ENCODE measurements at places on chromosomes 2 and 18.

DNA sequence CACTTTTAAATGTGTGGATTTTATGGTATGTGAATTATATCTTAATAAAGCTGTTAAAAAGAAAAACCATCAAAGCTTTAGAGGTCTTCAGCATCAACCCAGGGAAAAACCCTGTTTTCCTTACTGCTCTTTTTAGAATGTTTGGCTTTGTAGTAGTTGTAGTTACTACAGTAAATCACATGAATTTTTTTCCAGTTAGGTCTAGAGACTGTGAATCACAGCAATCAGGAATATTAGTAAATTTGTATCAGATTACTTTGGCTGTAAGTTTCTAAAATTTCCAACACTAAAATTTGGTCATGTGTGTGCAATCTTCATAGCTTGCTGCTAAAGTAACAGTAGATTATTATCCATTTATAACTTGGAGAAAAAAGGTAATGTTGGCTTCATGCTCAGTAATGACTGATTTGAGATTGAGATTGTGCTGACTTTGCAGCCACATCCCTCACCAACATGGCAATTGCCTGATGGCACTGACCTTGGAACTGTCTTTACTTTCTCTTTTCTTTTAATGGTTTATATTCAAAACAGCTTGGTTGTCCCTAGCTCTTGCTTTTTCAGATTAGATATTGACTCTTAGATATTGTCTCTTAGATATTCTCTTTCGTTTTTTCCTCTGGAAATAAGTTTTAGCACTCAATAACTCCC lies 41.1 kb downstream of the LCLAT1 start:
- no peak for DNase-seq

DNA sequence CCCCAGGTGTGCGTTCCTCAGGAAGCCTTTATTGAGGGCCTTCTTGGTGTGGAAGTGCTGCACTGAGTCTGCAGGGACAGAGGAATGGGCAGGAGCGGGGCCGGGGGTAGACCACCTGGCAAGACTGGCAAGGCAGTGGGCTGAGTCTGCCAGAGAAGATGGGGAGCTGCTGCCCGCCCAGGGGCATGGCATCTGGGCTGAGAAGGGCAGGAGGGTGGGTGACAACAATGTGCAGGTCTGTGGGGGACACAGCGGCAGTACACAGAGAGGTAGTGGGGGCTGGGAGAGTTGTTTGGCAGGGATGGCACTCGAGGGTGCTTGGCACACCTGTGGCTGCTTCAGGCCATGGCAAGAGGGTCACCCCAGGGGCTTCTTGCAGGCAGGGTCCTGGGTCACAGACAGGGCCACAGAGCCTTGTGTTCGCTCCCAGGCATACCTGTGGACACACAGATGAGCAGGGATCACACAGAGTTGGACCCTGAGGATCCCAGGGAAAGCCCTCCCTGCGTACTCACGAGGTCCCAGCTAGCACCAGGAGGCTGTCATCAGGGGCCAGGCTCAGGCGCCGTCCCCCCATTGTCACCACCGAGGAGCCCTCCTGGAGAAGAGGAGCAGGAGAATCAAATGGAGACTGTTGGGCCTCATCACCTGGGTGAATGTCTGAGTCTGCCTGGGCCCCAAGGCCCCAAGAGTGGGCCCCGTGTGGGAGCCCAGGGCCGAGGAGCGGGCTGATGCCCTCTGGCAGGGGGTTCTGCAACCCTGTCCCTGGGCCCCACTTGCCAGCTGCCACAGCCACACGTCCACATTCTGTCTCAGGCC lies 3.4 kb upstream of the OXER1 start:
- DNase-seq, result no peak

GRCh38 chr2:43223521-43224001 lies 2.8 kb downstream of the ZFP36L2 start:
- peak; percentile 54 for DNase-seq

DNA sequence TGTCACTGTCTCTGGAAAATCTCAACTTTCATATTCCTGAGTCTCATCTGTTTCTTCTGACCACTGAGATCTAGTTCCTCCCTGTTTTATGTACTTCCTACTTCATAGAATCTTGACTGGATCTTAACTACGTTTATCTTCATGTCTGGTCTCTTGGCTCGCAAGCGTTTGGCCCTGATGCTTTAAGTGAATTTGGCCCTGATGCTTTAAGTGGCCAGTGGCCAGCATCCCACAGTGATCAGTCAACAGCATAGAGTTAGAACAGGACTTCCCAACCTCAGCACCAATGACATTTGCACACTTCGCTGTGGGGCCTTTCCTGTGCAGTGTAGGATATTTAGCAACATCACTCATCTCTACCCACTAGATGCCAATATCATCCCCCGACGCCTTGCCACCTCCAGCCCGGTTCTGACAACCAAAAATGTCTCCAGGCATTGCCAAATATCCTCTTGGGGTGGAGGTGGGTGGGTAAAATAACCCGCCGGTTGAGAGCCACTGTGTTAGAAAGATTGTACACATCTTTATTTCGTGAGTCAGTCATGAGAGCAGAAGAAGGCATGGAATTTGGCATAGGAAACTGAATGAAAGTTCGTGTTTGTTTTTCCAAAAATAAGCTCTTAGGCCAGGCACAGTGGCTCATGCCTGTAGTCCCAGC lies 12.2 kb downstream of the TM4SF20 start:
- no peak for DNase-seq

- peak; percentile 32 for DNase-seq
Measured at GRCh38 chr2:194672994-194673393, 984.0 kb upstream of the SLC39A10 start.

DNA sequence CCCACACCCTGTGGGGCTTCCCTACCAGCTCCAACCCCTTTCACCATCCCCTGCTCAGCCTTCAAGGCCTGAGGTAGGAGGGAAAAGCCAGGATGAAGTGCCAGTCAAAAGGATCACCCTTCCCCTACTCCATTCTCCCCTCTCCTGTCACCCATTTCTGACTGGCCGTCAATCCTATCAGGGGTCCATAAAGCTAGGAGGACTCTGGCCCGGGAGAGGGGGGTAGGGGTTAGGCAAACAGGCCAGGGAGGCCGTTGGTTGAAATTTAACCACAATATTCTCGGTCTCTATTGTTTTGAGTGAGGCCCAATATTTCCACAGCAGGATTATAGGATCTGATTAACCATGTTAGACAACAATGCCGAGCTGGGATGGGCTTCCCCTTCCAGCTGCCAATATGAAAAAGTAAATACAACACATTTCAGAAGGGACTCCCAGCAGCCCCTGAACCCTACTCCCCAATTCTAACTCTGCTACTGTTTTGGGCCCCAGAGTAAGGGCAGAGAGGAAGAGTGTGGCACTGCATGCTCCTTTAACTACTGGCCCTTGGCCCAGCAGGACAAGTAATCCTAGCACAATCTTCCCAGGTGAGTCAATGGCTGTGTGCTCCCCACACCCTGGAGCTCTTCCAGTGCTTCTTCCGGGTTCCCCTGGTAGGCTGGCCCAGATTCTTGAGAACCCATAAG lies 10.6 kb upstream of the IHH start:
- DNase-seq, result no peak

DNA sequence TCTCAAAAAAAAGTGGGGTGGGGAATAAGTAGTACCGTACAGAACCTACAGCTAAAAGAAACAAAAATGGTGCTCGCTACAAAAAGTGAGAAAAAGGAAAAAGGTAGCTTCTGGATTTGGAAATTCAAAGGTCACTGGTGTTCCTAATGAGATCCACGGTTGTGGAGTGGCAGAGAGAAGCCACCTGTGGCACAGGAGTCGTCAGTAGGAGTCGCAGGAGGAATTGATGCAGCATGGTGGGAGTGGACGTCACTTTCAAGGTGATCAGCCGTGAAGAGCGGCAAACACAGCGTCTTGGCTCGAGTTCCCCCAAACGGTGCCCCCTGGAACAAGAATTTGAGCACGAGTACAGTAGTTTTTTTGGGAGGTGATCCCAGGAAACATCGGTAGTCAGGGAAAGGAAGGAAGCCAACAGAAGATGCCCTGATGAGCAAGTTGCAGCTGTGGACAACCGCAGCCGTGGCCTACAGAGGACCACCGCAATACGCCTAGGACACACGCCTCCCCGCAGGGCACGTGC lies 1.4 kb upstream of the TTL start:
- no peak for DNase-seq

DNA sequence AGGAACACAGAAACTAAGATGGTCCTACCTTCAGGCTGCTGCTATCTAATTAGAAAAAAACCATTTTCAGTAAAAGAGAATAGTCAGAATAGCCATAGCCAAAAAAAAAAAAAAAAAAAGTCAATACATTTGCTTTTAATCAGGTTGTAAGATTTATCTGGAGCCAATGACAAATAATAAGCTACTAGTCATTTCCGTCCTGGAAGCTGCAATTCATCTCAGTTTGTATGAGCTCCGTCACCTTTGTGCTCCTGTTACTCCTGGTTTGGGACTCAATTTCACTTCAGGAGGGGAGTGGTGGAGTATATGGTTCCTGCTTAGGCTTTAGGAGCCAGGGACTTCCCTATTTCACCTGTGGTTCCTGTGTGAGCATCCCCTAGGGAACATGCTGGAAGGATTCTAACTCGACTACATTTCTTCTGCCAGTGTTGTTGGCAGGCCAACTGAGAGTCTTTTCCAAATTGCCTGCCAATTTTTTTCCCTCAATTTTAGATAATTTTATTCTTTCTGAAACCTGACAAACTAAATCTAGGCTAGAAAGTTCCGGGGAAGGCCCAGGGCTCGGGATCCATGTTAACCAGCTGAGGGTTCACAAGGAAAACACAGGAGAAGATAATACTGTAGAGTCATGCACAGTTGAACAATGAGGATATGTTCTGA lies 481.8 kb downstream of the DLGAP1 start:
- DNase-seq, result no peak

GRCh38 chr2:120243211-120243610 lies 9.4 kb upstream of the RALB start:
- DNase-seq, result no peak

DNA sequence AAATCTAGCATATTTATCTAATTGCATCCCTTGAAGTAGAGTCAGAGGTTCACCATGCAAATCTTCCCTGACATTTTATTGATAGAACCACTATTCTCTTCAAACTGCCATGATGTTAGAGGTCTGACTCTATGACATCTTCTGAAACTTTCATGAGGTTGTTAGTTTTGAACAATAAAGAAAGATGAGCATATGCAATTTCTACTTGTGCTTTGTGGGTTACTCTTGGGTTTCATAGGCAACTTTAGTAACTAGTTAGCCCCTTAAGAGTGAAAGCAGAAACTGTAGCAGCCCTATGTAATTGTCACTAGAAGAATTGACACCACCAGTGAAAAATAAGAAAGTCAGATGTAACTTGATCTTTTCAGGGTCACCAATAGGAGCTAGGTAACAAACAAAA lies 53.1 kb upstream of the ZEB2 start:
- no peak for DNase-seq

GRCh38 chr2:39606585-39606984 lies 59.1 kb upstream of the TMEM178A start:
- DNase-seq, result no peak
